ENCODE measurements at places on chromosomes 2 and 18.

- DNase-seq, result no peak
These were observed 141.3 kb upstream of the NOSTRIN start for GRCh38 chr2:168660870-168661862.

GRCh38 chr2:85329181-85329651, 1.4 kb upstream of the TGOLN2 start:
- no peak for DNase-seq

DNA sequence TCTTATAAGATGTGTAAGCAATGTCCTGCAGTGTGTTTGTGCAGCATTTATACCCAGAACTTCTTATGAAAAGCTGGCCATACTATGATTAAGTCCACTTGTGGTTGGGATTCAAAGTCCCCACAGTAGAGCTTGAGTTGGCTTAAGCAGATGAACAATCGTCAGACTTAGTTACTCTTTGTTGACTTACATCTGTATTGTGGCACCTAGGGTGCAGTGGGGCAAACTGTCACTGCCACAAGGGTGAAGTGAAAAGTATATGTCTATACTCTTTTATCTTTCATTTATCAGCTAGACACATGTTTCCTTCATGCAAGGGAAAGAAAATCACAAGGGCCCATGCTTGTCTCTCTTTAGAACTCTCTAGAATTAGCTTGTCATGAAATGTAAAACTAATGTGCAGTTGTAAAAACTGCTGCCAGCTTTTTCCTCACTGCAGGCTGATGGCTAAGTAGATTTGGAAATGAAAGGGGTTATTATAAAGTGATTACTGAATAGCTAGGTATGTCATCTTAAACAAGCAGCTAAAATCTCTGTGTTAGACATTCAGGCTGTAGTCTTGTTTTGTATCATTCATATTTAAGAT, 474.5 kb downstream of the PTPRM start:
- DNase-seq, result no peak

DNA sequence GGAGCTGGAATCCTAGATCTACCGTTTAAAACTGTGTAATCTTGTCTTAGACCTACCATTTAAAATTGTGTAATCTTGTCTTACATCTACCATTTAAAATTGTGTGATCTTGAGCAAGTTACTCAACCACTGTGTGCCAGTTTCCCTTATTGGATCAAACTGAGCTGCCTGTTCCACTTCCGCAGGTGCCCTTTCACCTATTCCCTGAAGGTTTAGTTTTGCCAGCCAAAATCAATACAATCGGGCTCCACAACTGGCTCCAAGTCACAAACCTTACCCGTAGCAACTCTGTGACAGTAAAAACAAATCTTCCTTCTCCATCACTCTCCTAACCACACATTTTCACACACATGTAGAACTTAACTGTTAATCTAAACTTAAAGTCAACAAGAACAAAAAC, 20.1 kb downstream of the DOCK10 start:
- no peak for DNase-seq

DNA sequence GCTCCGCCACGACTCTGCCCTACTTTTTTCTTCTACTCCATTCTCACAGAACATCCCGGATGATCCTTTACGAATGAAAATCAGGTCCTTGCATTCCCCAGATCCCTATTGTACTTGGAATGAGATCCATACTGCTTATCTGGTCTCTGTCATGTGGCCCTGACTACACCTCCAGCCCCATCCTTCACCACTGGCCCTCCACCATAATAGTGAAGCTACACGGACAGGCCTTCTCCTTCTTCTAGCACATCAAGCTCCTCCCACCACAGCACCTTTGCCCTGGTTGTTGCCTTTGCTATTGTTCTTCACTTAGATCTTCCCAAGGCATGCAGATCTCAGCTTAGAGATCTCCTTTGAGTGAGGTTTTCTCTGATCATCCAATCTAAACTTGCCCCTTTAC, 20.1 kb upstream of the RMDN2 start:
- DNase-seq, result no peak

DNA sequence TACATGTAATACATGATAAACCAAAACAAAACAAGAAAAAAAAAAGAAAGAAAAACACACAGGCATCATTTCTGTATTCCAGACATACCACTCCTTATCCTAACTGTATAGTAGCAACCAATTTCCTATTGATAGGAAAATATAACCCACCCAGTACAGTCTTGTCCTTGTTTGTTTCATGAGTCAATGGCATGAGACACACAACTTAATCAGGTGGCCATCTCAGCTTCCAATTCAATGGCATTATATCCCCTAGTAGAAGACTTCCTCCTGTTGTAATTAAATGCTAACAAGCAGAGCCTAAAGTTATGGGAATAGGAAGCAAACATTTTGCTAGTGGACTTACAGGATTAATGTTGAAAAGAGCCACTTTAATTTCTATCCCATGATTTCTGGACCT, 121.0 kb upstream of the NOL4 start:
- DNase-seq, result no peak

- DNase-seq, result no peak
These were observed at the start of gene KCNJ3 for GRCh38 chr2:154698296-154698720. KCNJ3 (plus strand) TSS chr2:154698695; CDS start chr2:154698776, 81 bp downstream.

DNA sequence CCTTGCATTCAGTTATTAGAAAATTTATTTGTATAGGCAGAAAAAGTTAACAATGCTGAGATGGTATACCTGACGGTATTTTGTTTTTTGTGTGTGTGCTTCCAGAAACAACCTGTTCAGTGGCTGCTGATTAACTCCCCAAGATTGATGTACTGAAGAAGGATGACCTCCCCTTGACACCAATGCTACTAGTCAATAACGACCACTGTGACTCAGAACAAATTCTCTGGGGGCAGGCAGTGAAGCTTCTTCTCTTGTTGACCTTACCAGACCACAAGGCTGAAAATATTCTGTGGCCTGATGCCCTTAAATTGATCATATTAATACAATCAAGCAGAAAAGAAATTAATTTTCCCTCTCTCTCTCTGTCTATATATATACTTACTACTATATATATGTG, 1182.9 kb upstream of the CRIM1 start:
- DNase-seq, result no peak

DNA sequence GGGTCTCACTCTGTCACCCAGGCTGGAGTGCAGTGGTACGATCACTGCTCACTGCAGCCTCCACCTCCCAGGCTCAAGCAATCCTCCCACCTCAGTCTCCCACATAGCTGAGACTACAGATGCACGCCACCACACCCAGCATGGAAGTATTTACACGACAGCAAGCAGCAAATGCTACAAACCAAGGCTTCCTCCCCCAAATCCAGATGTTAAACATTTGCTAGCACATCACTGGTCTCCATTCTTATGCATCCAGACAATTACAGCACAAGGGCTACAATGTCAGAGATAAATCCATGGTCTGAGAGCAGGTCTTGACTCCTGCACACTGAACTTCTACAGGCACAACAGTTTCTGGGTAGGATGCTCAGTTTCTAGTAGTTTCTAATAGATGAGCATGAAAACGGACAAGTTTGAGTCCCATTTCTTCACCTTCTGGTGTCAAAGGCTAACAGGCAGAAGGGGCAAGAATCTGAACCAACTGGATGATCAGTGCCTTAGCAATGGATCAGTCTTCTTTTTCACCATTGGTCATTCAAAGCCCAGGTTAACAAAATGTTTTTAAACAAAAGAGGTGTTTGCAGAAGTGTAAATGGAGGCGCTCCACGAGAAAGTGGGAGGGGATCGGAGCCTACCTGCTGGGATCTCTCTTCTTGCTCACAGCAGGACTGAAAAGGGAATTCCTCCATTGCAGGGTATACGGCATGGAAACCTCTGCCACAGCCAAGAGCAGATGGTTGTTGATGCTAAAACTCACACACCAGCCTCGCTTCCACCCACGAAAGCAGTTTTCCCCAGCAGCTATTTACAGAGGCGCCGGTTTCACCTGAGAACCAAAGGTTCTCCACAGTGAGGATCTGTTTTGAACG, 135.0 kb upstream of the ARL4C start:
- DNase-seq, result no peak

DNA sequence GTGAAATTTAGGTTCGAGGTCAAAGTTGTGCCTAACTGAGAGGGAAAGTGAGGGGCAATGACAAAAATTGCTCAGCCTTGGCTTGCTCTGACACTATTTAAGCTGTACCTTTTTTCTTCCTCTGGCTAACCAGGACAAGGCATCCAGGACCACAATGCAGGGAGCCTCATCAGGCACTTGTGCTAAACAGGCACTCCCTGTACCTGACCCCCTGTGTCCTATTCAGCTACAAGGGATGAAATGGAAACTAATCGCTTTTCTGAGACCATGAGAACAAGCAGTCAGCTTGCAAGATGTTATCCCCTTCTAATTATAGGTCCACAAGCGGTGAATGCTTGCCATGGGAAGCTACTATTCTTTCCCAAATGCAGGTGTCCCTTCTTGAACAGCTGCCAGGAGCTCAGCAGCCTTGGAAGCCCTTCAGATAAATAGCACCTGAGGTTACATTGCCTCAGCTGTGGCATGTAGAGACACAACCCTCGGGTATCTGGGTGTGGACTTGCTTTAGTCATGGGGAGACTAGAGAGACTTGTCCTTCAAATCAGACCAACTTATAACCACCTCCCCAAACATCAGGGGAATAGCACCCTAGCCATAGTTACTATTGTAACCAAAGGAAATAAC, 19.1 kb upstream of the ITGA6 start:
- no peak for DNase-seq

GRCh38 chr2:217045700-217046475, 186.0 kb upstream of the TNP1 start:
- no peak for DNase-seq

GRCh38 chr2:38465789-38466127, 88.7 kb upstream of the ATL2 start:
- no peak for DNase-seq

Measured in stimulated activated CD8-positive, alpha-beta memory T cell treated with anti-CD3 and anti-CD28 coated beads, Interleukin-15, amount 100 ng/mL, for 4 hours (primary cell).